ENCODE measurements at places on chromosomes 16 and 17.

DNA sequence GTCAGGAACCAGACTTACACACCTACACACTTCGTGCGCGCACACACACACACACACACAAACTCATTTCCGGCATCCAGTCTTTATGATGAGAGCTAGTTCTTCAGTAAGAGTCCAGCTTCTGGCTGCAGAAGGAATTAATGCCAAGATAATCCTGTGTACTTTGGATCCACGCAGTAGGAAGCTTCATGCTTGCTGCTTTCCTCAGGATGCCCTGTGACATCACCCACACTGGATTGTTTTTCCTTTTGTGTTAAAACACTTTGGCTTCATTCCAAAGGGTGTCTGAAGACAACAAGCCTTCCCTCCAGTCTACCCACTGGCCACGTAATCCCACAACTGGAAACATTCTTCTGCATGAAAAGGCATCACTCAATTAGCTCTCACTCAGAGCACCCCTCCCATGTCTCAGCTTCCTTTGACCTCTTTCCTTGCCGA lies 35.4 kb downstream of the KCNJ16 start:
- no peak for DNase-seq

GRCh38 chr17:5819921-5820685 lies 235.8 kb upstream of the NLRP1 start:
- no peak for DNase-seq

DNA sequence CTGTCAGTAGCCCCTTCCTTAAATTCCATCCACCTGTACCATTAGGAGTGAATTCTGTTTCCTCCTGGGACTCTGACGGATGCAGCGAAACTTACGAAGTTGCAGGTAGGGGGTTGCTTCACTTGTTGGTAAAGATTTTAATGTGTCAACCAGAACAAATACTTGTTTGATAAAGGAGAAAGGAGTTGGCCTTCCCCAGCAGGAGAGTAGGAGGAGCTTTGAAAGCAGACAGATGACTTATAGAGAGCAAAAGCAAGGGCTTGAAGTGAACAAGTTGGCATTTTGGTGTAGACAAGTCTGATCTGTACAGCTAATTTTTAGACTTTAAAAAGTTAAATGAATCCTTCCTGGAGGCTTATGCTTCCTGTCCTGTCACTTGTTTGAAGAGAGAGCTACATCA lies 38.1 kb upstream of the PMFBP1 start:
- DNase-seq = no peak

- no peak for DNase-seq
These were observed 33.7 kb downstream of the HNF1B start for GRCh38 chr17:37711113-37711512.

- DNase-seq = no peak
These were observed 94.8 kb upstream of the DNAH9 start for GRCh38 chr17:11503308-11504035.

DNA sequence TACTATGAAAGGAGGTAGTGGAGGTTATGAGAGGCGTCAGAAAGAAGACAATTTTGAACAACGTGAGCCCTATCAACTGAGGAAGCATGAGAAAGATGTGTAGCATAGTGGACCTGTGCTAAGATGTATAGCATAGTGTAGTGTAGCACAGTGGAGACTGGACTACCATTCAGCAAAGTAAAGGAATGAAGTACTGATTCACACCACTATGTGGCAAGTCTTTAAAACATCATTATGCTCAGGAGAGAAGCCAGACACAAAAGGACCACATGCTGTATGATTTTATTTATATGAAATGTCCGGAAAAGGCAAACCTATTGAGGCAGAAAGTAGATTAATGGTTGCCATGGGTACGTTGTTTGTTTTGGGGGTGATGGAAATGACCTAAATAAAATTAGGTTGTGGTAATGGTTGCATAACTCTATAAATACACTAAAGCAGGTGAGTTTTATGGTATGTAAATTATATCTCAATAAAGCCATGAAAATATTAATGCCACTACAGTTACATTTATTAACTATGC lies 20.4 kb upstream of the XYLT1 start:
- no peak for DNase-seq

DNA sequence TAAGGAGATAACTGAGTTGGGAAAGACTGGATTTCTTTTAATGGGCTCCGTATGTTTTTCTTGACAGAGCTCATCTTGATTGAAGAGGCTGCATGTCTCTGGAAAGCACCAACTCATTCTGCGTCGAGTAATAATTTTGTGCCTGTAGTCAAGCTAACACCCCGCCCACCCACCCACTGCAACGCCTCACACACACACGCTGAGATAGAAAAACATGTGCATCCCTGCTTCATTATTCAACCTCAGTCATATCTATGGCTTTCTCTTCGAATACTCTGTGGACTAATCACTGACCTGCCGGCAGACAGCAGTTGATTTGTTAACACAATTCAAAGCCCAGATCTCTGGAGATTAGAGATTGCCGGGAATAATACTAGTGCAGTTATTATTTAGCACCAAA lies 220.2 kb upstream of the TOM1L1 start:
- DNase-seq = no peak

DNA sequence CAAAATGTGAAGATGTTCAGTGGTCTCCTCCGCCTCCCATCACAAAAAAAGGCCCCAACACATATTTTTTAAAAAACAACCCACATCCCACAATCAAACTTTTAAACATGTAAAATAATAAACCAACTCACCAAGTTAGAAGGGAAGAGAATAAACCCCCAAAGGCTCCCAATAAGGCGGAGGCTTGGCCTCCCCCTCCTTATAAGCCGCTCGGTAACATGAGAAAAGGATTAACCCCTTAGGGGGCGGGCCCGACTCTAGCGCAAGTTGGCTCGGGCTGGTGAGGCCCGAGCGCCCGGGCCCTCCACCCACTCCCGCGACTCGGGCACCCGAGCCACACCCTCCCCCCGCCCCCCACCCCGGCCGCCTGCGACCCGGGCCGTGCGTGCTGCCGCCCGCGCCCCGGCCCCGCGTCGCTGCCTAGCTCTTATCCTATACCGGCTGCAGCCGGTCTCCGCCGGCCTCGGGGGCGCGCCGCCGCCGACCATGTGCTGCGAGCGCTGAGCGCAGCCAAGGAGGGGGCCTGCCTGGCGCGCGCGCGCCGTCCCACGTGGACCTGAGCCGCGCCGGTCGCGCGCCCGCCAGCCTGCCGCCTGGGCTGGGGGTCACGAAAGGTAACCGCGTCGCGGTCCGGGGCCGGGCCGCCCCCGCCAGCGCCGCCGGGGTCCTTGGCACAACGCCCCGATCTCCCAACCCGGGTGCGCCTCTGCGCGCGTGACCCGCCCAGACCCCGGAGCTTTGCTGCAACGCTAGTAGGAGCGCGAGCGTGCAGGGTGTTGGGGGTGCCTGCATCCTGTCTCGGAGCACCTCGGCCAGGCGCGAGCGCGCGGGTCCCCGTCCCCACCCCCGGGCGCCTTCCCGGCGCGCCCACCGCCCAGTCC lies at the start of the genes ARSG and SLC16A6:
ARSG (plus strand) TSS at position 541 of the 881 bp plus-strand sequence. CDS start 15,999 bp downstream, outside the sequence.
SLC16A6 (minus strand) TSS at position 173 of the 881 bp plus-strand sequence. CDS start 12,807 bp downstream, outside the sequence.
- peak; percentile 74 for DNase-seq

- no peak for DNase-seq
These were observed 650.9 kb downstream of the KCNJ2 start for GRCh38 chr17:70820276-70820675.

Data from activated gamma-delta T cell treated with anti-CD3 and anti-CD28 coated beads, Interleukin-2, amount 50 U/mL, for 16 hours (primary cell).